Left hindlimb (tissue), 1 donor: ENCODE measurements at places on chromosomes 12 and 14.

DNA sequence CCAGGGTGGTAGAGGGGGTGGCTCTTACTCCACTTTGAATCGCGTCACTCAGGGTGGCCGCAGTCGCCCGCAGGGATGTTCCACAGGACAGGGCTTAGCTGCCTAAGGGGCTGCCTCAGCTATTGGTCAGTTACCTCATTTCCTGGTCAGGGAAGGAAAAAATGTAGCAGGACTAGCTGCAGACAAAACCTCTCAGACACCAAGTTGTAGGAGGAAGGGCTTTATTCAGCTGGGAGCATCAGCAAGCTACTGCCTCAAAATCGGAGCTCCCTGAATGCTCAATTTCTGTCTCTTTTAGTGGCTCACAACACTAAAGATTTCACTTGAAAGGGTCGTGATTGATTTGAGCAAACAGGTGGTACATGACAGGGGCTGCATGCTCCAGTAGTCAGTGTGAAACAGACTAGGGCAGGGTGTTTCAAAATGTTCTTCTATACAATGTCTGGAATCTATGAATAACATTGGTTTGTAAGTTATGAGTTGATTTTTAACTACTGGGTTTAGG, 6.4 kb upstream of the CLEC6A start:
- DNase-seq: no peak

- no peak for DNase-seq
Observed at GRCh38 chr14:92551044-92551841, 37.7 kb downstream of the RIN3 start.

- no peak for DNase-seq
Observed at GRCh38 chr14:89681086-89682018, 264.3 kb upstream of the FOXN3 start.

GRCh38 chr12:114767906-114768722, 84.1 kb upstream of the TBX3 start:
- no peak for DNase-seq

- DNase-seq: no peak
Observed at GRCh38 chr12:51361161-51362016, 14.9 kb upstream of the CELA1 start.

- DNase-seq: no peak
Observed at GRCh38 chr14:67653651-67654280, 20.7 kb downstream of the VTI1B start.

DNA sequence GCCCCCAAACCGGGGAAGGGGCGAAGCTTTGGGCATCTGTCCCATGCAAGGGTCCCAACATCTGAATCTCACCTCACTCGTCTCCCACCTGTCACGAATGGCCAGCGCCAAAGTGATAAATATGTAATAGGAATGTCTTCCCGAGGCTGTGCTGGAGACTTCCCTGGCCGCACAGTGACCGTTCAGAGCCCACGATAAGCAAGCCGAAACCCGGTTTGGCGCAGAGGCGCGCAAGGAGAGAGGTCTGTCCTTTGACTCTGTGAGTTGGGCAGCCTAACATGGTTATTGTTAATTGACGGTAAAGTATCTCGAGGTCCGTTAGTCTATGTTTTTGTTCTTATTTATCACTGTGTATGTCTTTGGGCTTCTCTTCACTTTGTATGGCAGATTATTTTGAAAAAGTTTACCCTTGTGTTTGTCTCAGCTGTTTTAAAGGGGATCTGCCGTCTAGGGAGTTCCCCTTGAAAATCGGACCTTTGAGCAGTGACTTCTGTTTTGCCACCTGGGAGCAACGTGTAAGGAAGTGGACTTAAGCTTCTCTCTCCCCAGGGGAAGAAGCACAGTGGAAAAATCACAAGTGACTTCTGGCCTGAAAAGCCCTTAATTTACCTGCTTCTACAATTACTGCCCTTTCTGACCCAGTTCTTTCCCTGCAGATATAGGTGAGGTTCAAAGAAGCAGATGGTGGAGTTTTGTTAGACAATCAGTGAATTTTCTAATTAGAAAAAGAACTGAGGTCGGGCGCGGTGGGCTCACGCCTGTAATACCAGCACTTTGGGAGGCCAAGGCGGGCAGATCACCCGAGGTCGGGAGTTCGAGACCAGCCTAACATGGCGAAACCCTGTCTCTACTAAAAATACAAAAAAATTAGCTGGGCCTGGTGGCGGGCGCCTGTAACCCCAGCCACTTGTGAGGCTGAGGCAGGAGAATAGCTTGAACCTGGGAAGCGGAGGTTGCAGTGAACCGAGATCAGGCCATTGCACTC, 1.1 kb upstream of the TM9SF1 start:
- no peak for DNase-seq

GRCh38 chr12:127310548-127310947, 956.4 kb upstream of the TMEM132C start:
- no peak for DNase-seq

DNA sequence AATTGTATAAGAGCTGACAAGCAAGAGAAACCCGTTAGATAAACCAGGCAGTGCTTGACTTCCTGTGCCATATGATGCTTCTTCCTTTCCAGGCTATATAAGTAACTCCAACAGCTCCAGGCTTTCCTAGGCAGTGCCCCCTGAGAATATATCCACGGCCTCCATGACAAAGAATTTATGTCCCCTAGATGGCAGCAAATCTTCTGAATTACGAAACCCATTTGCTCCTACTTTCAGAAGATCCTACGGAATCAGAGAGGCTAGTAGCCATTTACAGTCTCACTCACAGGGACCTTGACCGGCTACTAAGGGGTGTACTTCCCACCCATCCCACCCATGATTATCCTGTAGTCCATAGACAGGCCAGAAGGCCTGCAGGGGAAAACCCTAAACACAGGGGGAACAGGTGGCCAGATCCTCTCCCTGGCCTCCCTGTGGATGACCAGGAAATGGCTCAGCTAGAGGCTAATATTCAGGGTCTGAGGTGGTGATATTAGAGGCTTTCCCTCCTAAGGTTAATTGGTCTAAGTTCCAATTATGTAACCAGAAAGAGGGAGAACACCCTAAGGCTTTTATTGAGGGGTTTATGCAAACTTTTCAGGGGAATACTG, 77.2 kb upstream of the DCD start:
- DNase-seq: no peak

DNA sequence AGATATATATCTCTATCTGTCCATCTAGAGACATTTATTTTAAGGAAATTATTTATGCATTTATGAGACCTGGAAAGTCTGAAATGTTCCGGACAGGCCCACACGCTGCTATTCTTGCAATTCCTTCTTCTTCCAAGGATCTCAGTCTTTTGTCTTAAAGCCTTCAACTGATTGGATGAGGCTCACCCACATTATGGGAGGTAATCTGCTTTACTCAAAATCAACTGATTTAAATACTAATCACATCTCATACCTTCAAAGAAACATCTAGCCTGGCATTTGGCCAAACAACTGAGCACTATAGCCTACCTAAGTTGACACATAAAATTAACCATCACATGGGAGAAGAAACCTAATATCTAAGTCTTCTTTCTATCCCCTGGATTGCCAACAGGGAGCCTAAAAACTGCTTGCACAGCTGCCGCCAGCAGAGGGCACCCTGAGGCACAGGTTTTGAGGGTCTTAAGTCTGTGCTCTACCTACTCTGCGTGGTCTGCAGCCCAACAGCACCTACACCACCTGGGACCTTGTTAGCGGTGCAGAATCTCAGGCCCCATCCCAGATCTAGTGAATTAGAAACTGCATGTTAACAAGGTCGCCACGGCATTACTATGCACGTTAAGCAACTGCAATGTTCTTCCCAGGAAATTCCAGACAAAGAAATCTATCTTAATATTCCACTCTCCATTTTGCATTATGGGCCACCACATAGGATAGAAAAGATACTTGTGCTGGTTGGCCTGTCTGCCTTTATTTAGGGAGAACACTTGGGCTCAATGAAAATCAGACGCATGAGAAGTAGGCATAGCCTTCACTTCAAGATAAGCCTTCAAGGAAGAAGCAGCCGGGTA, 249.7 kb downstream of the FOXG1 start:
- DNase-seq: no peak

DNA sequence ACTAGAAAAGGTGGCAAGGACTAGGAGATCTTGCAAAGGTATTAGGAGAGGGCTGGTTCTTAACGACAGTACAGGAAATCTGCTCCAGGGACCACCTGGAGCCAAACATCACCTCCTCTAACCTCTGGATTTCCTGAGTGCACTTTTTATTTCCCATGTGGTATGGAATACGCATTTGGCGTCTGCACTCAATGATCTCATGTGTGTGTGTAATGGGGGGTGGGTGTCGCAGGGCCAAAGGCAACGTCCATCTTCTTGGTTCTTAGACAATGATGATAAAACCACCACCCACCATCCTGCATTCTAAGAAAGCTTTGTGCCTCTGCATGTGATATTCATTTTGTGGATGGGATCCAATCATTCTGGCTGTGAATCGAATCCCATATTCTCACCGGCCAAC, 68.8 kb downstream of the CLMN start:
- no peak for DNase-seq

- no peak for DNase-seq
Observed at GRCh38 chr12:29510591-29511185, 13.2 kb upstream of the OVCH1 start.

DNA sequence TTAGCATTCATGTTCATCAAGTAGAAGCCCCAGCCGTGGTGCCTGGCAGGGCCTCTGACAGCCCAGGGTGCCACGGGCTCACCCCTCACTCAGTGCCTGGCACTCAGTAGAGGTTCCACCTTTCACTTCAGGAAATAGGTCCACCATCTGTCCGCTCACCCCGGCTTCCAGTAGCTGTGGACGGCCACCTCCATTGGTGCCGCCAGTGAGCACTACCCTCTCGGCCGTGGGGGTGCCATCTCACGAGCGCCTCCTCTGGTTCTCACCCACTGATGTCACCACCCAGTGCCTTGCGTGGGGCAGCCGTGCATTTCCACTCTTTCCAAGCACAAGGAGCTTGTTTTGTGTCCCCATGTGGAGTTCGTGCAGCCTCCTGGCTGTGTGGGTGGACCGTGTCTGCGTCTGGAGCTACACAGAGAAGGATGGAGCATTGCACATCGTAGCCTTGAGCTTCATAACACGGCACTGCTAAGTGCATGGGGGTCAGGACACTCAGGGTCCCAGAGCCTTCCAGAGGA, 41.0 kb upstream of the MMP17 start:
- no peak for DNase-seq

GRCh38 chr12:46549527-46550265, 177.1 kb upstream of the SLC38A2 start:
- DNase-seq: no peak

GRCh38 chr12:114626-115211, 48.2 kb downstream of the IQSEC3 start:
- DNase-seq: peak; percentile 14

DNA sequence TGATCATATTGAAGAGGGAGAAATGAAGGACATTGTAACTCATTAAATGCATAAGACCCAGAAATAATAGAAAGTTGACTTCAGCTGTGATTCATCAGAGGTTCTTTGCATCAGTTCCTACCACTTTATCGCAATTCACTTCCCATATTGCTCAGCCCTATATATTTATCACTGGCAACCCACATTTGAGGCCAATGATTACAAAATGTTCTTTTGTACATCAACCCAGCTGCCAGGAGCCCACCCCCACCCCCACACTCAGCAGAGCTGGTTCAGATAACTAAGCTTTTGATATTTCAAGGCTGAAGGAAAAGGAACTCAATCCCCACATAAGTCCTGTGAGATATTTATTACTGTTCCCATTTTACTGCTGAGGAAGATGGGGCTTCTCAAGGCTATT, 51.2 kb upstream of the TMPO start:
- DNase-seq: no peak

- DNase-seq: no peak
Observed at GRCh38 chr14:30115756-30116155, 188.1 kb upstream of the PRKD1 start.

GRCh38 chr14:64653900-64654245, 50.4 kb upstream of the PLEKHG3 start:
- no peak for DNase-seq

DNA sequence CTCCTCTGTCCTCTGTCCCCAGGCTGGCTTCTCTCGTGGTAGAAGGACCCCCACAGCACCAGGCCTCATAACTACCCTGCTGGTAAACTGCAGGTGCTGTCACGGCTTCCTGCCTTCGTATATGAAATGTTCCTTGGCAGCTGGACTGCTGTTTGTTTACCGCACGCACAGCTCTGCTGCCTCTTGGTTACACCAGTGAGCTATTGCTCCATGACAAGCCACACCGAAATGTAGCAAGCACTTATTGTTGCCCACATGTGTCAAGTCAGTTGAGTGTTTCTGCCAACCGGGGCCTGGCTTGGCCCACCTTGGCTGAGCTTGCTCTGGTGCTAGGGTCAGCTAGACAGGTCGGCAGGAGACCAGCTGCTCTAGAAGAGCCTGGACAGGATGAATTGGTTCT, 21.7 kb upstream of the TCL1B start:
- no peak for DNase-seq

GRCh38 chr14:62886461-62886860, 158.8 kb downstream of the KCNH5 start:
- no peak for DNase-seq

GRCh38 chr14:84025106-84026012, 1504.6 kb upstream of the FLRT2 start:
- DNase-seq: no peak

GRCh38 chr14:96279564-96279963, 23.6 kb downstream of the BDKRB1 start:
- no peak for DNase-seq

DNA sequence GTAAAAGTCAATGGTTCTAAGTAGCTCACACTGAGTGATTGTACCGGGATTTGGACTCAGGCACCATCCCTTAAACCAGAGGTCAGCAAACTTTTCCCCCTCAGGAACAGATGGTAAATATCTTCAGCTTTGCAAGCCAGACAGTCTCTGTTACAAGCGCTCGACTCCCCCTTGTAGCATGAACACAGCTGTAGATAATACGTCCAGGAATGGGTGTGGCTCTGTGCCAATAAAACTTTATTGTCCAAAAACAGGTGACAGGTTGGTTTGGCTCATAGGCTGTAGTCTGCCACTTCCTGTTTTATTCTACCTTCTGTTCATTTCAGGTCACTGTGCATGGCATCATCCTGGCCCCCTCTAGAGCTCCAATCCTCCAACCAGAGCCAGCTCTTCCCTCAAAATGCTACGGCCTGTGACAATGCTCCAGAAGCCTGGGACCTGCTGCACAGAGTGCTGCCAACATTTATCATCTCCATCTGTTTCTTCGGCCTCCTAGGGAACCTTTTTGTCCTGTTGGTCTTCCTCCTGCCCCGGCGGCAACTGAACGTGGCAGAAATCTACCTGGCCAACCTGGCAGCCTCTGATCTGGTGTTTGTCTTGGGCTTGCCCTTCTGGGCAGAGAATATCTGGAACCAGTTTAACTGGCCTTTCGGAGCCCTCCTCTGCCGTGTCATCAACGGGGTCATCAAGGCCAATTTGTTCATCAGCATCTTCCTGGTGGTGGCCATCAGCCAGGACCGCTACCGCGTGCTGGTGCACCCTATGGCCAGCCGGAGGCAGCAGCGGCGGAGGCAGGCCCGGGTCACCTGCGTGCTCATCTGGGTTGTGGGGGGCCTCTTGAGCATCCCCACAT, 7.6 kb downstream of the BDKRB1 start:
- no peak for DNase-seq
